Inflammatory macrophage treated with lipopolysaccharide for 4 hours (primary cell): ENCODE measurements at places on chromosomes 12 and 14.

DNA sequence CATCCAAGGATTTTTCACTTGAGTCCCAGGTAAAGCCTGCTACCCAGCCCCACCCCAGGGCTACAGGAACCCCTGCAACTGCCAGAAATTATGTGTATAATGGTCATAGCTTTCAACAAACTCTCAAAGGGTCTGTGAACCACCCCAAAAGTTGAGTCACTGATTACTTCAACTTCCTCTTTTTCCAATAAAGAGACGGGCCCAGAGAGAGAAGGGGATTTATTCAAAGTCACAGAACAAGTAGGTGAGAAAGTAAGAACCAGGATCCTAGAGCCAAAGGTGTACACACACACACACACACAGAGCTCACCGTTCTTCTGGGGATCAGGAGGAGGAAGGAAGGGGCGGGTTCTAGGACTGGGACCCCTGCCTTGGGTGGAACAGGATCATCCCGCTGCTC lies 4.8 kb upstream of the ITPK1 start:
- peak; percentile 79 for DNase-seq

DNA sequence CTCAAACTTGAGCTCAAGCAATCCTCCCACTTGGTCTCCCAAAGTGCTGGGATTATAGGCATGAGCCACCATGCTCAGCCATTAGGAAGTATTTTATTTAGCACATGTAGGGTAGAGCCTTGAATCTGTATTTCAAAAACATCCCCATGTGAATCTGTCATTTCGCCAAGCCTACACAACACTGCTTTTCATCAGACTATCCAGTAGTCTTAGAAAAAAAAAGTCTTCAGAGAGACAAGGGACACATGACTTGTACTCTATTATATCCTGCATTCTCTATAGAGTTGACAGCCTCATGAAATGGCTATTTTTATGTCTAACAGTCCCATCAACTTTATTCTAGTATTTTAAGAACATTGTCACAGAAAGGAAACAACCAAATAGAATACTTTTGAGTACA lies 35.4 kb downstream of the TM7SF3 start:
- DNase-seq, result no peak

DNA sequence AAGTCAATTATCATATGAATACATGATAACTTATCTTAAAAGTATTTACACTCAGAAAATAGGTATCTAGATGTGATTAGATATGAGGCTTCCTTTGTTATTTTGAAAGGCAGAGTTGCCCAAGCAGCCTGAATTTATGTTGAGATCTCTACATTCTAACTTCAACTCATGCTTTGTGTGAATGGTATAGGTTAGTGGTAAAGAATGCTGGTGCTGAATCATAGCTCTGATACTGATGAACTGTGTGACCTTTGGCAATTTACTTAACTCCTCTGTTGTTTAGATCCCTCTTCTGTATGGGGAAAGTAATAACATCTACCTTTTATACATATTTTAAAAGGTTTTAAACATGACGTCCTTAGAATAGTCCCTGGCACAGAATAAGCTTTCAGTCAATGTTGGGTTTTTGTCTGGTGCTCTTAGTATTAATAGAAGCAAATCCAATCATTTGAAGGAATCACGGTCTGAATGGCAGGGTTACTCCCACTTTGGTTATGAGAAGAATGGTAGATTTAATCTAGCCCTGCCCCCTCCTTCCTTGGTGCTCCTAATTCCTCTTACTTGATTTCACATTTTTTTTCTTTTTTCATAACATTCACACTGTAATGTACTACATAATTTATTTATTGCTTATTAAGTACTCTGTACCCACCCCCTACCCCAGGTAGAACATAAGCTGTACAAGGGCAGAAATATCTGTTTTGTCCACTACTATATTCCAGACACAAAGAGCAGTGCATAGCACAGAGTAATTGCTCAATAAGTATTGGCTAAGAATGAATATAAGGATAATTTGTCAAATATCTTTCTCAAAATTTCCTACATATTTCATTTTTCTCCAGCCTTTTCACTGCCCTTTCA lies 203.3 kb upstream of the KRR1 start:
- no peak for DNase-seq

DNA sequence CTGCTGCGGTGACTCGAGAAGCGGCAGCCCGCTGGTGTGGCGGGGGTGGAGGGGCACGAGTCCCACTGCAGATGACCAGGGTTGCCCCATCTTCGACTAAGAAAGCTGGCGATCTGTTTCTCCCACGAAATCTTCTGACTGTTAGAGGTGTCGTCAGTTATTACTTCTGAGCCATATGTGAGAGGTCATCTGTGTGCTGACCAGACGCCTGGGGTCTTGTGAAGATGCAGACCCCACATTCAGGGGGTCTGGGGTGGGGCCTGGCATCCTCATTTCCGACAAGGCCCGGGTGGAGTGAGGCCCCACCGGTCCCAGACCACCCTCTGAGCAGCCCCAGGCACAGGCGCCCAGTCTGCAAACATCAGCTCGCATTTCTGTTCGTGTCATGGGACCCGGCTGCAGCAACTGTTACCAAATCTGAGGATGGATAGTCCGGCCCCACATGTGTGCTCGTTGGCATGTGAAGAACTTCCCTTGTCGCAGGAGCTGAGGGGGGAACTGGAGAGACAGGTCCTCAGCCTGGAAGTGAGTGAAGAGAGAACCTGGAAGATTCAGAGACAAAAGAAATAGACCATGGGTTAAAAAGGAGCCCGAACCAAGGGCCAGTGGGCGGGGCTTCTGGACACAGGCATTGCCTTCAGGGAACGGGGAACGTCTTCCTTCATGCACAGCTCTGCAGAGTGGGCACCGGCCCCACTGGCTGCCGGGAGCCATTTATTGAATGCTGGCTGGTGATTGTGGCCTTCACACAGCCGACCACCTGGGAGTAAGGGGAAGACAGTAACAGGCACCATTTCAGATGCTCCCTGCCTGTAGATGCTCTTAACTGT lies 135.2 kb downstream of the ADGRD1 start:
- DNase-seq, result no peak

GRCh38 chr12:50571786-50572185 lies 67.0 kb downstream of the DIP2B start:
- no peak for DNase-seq

GRCh38 chr14:102505000-102505619 lies 4.5 kb downstream of the ANKRD9 start:
- DNase-seq, result no peak

DNA sequence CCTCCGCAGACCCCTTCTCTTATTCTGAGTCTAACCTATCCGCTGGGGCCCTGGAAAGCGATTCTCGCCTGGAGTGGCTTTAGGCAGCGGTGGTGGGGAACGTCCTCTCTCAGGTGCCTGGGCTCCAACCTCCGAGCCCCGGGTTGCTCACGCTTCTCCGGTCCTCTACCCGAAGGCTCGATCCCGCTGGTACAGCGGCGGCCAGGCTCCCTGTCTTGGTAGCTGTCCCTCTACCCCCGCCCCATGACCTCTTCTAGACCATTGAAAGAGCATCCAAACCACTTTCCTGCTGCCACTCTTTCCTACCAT lies 505 bp upstream of the HEBP1 start:
- peak; percentile 27 for DNase-seq

GRCh38 chr12:30820406-30820946 lies 65.7 kb upstream of the CAPRIN2 start:
- no peak for DNase-seq

GRCh38 chr14:42541535-42542001 lies 934.9 kb downstream of the LRFN5 start:
- no peak for DNase-seq

DNA sequence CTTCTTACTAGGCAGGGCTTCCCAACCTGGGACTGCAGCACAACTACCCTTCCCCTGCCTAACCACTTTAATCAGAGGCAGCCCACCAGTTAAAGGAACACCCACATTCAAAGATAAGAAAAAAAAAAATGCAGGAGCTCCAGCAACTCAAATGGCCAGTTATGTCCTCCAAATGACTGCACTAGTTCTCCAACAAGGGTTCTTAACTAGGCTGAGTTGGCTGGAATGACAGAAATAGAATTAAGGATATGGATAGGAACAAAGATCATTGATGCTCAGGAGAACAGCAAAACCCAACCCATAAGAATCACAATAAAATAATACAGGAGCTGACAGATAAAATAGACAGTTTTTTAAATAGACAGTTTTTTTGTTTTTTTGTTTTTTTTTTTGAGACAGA lies 154.2 kb downstream of the PLCZ1 start:
- DNase-seq, result no peak

DNA sequence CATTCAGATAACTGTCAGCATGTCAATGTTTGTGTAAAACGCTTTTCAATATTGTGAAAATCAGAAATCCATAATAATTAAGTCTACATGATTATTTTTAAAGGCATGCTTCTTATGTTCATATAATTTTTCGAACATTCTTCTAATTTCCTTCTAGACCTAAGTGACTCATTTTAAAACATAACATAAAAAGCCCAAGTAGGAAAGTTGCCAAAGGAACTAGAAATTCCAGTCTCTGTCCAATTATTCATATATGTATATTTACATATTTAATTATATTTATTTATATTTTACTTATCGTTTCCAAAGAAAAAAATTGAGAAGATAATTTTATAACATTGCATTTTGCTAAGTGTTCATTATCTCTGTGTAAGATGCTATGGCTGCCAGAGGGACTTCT lies 110.4 kb downstream of the TMTC1 start:
- DNase-seq, result no peak

DNA sequence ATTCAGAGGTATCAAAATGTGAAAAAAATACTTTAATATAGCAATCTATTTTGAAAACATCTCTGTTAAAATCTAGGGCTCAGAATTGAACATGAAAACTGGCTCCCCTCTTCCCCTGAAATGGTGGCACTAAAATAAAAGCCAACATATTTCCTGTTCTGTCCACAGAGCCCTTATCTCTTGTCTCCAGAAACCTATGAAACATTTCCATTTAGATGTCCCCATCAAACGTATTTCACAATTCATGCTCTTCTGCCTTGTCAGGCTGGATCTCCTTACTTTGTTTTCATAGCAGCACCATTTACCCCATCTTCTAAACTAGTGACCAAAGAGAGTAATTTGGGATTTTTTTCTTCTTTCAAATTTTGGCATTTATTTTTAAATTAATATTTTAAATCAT lies 42.4 kb downstream of the PDE3A start:
- DNase-seq, result no peak
